Thoracic aorta (tissue), 2 donors: ENCODE measurements at places on chromosomes 11 and 22.
A peak's percentile ranks its signal among the peaks of the same experiment; 100 is the strongest.

- DNase-seq, result no peak
Observed at GRCh38 chr11:106156290-106156937, 79.0 kb downstream of the AASDHPPT start.

- no peak for DNase-seq
Observed at GRCh38 chr11:114384487-114384886, 15.8 kb downstream of the C11orf71 start.

GRCh38 chr11:86524620-86525352 lies 147.6 kb downstream of the ME3 start:
- no peak for DNase-seq

DNA sequence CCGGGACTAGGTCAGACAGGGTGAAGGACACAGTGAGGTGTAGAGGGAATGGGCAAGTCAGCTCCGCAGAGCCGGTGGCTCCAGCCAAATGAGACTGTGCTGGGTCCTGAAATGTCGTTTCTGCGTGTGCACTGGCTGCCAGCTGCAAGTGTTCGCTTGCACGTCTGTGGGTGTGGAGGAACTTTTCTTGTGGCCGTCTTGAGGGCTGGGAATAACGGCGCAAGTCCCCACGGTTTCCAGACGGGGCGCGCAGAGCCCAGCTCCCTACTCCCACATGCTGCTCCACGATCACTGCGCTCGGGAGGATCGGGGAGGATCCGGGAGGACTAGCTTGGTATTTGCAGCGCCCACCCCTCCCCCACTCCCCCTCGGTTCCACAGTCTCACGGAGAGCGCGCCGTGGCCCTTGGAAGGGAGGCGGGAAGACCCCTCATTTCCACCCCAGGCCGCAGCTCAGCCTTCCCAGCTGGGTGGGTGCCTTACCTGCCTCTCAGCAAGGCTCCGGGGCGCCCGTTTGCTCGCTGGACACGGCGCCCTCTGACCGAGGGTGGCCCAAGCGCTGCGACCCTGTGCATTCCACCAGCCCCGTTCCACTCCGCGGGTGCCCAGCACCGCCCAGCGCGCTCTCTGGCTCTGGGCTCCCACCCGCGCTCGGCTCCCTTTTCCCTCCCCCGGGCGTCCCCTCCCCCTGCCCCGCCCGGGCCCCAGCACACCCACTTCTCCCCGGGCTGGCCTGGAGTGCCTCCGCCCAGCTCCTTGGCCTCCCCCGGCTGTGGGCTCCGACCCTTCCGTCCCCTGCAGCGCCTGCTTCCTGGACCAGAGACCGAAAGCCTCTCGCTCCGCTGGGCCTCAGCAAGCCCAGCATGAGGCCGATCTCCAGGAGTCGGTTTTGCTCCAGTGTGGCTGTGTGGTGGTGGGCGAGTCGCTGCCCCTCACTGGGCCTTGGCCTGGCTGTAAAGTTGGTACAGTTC lies at the start of gene KCNE3:
Gene KCNE3 (minus strand): TSS at position 634 of the 970 bp plus-strand sequence. CDS start 9,986 bp downstream, outside the sequence.
- DNase-seq, result no peak

DNA sequence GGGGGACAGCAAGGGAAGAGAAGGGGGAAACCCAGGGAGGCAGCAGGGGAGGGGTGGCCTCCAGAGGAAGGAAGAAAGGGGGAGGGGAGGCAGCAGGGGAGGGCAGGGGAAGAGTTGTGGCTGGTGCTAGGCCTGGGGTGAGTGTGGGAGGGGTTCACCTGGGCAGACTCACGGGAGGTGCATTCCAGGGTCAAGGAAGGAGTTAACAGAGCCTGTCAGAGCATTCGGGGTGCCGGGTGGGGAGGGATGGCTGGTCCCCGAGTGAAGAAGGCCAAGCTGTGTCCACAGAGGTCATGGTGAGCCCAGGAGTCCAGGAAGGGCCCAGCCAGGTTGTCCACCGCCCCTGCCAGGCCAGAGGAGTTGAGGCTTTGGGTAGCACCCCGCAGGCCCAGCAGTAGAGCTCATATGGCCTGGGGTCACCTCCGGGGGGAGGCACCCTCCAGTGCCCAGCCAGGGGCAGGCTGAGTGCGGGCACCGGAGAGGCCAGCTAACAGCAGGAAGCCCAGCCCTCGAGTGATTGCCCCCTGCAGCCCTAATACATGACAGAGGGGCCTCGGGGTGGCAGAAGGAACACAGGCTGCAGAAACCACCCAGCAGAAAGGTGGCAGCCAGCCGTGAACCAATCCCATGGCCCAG lies 31.1 kb upstream of the PPARA start:
- no peak for DNase-seq

DNA sequence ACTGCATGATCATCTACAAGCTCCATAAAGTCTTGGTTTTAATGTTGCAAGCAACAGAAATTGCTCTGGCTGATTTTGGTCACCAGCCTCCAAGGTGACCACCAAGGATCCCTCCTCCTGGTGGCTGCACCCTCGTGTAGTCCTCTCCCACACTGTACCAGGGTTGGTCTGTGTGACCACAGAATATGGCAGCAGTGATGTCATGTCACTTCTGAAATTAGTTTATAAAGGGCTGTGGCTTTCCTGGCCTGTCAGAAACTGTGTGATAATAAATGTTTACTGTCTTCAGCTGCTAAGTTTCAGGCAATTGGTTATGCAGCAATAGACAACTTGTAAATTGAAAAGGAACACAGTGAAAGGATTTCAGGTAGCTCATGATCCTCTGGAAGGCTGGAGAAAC lies 5.3 kb upstream of the PRDM11 start:
- no peak for DNase-seq

GRCh38 chr11:8099291-8099899 lies 18.4 kb downstream of the TUB start:
- DNase-seq, result peak; percentile 29
